Activated T-cell treated with anti-CD3 and anti-CD28 coated beads, Interleukin-2, amount 50 U/mL, for 24 hours (primary cell): ENCODE measurements at places on chromosomes 2 and 18.

DNA sequence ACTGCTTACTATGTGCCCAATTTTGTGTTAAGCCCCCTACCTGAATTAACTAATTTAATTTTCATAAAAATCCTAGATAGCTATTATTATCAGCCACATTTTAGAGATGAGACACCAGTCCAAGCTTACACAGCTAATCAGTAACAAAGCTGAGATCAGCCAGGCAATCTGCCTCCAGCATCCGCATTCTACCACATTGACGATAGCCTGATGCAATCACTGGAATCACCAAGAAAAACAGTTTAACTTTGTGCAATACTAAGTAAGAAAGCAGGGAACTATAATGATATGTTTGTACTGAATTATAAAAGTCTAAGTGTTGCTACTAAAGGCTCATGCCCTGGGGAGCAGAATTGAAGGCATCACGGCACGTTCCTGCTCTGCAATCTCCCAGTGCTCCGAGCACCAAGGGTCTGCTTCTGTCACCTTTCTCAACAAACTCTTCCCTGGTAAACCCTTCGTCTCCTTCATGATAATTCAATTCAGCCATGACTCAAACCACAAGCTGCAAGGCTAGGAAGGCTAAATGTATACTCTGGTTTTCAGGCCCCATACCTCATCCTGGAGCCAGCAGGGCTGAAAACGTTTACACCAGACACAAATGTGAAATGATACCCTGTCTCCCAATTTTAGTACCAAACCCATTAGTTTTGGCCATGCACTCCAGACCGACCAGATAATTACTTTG lies 19.4 kb downstream of the KANSL3 start:
- peaks cover 30% of the 10 kb centered on the region for H3K4me1 ChIP-seq
- no peak overlapping the region for H3K4me3 ChIP-seq
- peaks cover 77% of the 10 kb centered on the region for H3K36me3 ChIP-seq

- no peak overlapping the region for H3K4me3 ChIP-seq
- H3K27me3 ChIP-seq = peaks cover 9% of the 10 kb centered on the region
- no peaks in the 10 kb centered on the region for H3K36me3 ChIP-seq
- H3K27ac ChIP-seq = no peak overlapping the region
- no peak for DNase-seq
Measured at GRCh38 chr18:33571998-33572787, 5.8 kb upstream of the ASXL3 start.

DNA sequence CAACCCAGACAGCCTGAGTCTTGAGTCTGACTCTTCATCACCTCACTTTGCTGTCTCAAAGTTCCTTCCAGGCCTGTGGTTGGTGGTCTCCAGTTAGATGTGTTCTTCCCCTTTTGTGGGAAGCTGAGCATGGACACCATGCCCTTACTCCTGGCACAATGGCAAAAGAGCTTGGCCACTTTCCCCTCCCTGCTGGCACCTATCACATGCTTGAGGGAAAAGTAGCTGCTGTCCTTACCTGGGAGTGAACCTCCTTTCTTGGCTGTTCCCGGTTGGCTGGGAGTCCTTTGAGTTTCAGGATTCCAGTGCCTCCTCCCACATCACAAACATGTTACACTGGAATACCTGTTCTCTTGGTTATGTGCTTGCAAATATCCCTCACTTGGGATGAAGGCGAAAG lies 97.8 kb downstream of the GATA6 start:
- H3K27me3 ChIP-seq = no peaks in the 10 kb centered on the region
- H3K27ac ChIP-seq = no peak overlapping the region
- no peak for DNase-seq
- H3K36me3 ChIP-seq = no peaks in the 10 kb centered on the region

- H3K36me3 ChIP-seq = no peaks in the 10 kb centered on the region
- H3K27me3 ChIP-seq = no peaks in the 10 kb centered on the region
- no peaks in the 10 kb centered on the region for H3K4me1 ChIP-seq
- H3K27ac ChIP-seq = no peak overlapping the region
- no peak overlapping the region for H3K4me3 ChIP-seq
- no peak for DNase-seq
Measured at GRCh38 chr2:206614811-206615210, 27.5 kb upstream of the FAM237A start.

- H3K4me1 ChIP-seq = peaks cover 5% of the 10 kb centered on the region
- H3K27ac ChIP-seq = no peak overlapping the region
- no peaks in the 10 kb centered on the region for H3K27me3 ChIP-seq
- H3K36me3 ChIP-seq = peaks cover 5% of the 10 kb centered on the region
- H3K4me3 ChIP-seq = no peak overlapping the region
Measured at GRCh38 chr2:54271843-54272627, 16.0 kb upstream of the TSPYL6 start.

DNA sequence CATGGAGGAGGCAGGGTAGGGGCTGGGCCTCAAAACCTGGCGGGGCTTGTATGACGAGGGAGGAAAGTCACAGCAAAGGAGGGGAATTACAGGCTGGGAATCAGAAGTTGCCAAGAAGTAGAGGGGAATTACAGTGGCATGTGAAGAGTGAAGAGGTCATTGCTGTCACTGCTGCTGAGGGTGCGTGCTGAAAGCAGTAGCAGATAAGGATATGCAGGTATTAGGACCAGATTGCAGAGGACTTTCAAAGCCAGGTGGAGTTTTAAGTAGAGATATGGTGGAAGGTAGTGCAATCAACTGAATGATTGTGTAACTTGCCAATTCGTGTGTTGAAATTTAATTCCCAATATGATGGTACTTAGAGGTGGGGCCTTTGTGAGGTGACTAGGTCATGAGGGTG lies 19.4 kb upstream of the LRPPRC start:
- H3K27ac ChIP-seq = no peak overlapping the region
- H3K4me1 ChIP-seq = no peaks in the 10 kb centered on the region
- no peaks in the 10 kb centered on the region for H3K36me3 ChIP-seq
- H3K4me3 ChIP-seq = no peak overlapping the region
- DNase-seq = no peak

DNA sequence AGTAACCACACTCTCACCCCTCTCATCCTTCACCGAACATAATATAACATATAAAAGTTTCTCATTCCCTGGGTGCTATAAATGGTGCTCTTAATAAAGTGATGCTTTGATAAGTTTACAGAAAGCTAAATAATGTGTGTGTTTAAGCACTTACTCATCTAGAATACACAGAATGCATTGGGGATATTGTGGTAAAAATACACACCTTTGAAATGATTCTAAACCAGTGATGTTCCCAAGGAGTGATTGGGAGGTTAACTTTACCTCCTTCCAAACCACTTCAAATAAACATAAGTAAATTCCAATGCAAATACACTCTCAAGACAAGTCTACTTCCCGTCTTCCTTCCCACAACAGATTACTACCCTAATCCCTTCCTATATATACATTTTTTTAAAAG lies 85.3 kb upstream of the TWSG1 start:
- H3K4me1 ChIP-seq = peaks cover 4% of the 10 kb centered on the region
- H3K27ac ChIP-seq = no peak overlapping the region
- DNase-seq = no peak
- H3K4me3 ChIP-seq = no peak overlapping the region
- no peaks in the 10 kb centered on the region for H3K27me3 ChIP-seq

DNA sequence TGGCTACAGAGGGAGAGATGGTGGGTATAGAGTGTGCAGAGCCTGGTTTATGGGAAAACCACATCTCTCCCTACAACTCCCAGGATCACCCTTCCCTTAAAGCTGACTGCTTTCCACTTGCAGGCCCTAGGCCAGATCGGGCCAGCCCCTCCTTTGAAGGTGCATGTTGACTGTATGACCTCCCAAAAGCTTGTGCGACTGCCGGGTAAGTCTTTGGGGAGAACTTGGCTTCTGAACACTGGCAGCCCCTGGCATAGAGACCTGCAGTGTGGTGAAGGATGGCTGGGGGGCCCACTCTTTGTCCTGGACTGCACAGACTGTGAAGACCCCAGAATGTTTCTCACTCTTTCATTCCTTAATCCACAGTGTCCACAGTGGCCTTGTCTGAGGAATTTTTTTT lies 19.5 kb downstream of the CAD start:
- H3K27me3 ChIP-seq = no peaks in the 10 kb centered on the region
- peaks cover 100% of the 10 kb centered on the region for H3K36me3 ChIP-seq
- DNase-seq = no peak
- H3K27ac ChIP-seq = peak overlapping the region; percentile 16
- H3K4me1 ChIP-seq = no peaks in the 10 kb centered on the region

DNA sequence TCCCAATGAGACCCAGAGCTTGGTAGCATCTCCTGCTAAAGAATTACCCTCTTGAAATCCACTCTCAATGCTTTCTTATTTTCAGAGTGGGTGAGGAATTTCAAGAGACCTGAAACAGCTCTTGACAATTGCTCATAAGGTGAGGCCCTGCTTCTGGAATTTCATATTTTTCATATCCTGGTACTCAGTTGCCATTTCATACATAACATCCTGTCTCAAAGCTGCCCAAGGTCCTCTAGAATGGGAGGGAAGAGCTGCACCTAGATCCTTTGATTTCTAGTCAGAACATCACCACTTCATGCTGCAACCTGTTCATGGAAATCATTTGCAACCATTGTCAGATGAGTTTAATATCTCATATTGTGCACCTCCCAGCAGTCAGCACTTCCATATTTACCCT lies 404.8 kb upstream of the GALNT5 start:
- DNase-seq = no peak
- no peak overlapping the region for H3K27ac ChIP-seq
- H3K4me3 ChIP-seq = no peak overlapping the region
- H3K4me1 ChIP-seq = no peaks in the 10 kb centered on the region
- H3K36me3 ChIP-seq = no peaks in the 10 kb centered on the region

GRCh38 chr18:65568866-65569265 lies 181.9 kb upstream of the CDH7 start:
- H3K4me1 ChIP-seq = no peaks in the 10 kb centered on the region
- H3K36me3 ChIP-seq = no peaks in the 10 kb centered on the region
- no peak for DNase-seq
- H3K27ac ChIP-seq = no peak overlapping the region
- H3K27me3 ChIP-seq = no peaks in the 10 kb centered on the region

- H3K36me3 ChIP-seq = peaks cover 38% of the 10 kb centered on the region
- no peak overlapping the region for H3K4me3 ChIP-seq
- H3K4me1 ChIP-seq = no peaks in the 10 kb centered on the region
- DNase-seq = no peak
Measured at GRCh38 chr2:159256159-159256558, 30.3 kb downstream of the WDSUB1 start.

DNA sequence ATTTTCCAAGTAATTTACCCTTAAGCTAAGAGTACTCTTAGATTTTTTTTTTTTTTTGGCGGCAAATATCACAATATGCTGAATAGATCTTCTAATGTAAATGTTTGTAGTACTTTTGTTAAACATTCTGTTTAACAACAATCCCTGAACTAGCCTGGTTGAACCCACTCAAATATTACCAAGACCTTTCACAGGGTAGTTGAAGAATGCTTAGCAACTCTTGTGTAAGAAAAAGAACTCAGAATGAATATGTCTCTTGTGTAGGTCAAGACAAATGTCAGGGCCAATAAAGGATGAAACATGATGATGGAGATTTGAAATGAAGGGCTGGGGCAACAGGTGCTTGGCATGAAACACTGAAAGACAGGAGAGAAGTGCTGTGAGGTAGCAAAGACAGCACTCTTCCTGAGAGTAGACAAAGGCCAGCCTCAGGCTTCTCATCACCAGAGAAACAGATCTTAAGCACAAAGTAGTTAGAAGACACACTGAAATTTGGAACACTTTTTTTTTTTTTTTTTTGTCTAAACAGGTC lies 597.3 kb downstream of the ERBB4 start:
- DNase-seq = no peak
- H3K4me1 ChIP-seq = no peaks in the 10 kb centered on the region
- H3K36me3 ChIP-seq = no peaks in the 10 kb centered on the region
- no peaks in the 10 kb centered on the region for H3K27me3 ChIP-seq
- no peak overlapping the region for H3K27ac ChIP-seq

DNA sequence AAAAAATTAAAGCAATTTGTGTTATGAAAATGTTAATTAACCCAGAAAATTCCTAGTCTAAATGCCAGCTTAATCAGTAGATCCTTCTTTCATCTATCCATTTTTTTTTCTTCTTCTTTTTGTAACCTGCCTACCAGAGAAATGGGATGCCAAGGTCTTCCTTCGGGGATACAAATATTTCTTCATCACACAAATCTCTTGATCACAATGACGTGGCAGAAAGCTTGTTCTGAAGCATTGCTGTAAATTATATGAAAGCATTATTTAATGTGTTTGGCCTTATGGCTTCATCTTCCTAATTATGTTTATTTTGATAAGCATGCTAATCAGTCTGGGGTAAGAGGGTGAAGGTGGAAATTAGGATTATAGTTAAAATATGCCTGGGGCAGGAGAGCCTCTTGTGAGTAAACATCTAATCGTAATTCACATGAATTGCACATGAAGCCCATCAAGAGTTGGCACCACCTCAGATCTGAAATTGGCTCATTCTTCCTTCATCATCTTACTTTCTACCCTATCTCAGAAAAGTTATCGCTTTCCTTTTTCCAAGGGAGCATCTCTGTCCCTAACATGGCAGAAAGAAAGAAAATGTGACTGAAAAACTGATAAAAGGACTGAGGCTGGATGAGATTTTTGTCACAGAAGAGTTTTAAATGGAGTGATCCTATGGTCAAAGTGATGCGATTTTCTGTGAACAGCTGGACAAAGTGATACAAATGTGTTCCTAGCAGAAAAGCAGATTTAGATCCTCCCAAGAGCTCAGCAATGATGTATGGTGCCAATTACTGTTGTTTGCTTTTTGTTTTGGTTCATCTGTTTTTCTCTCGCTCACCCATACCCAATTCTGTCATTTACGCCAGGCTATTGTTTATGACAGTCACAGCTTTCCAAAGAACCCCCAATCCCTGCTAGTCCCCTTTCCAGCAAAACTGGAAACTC lies 76.9 kb upstream of the PMAIP1 start:
- peaks cover 25% of the 10 kb centered on the region for H3K27me3 ChIP-seq
- H3K4me3 ChIP-seq = no peak overlapping the region
- H3K4me1 ChIP-seq = no peaks in the 10 kb centered on the region
- DNase-seq = no peak
- no peak overlapping the region for H3K27ac ChIP-seq

GRCh38 chr2:144458541-144458940 lies 61.4 kb downstream of the ZEB2 start:
- H3K36me3 ChIP-seq = no peaks in the 10 kb centered on the region
- no peak overlapping the region for H3K4me3 ChIP-seq
- peaks cover 5% of the 10 kb centered on the region for H3K27me3 ChIP-seq
- H3K27ac ChIP-seq = no peak overlapping the region
- H3K4me1 ChIP-seq = peaks cover 67% of the 10 kb centered on the region

DNA sequence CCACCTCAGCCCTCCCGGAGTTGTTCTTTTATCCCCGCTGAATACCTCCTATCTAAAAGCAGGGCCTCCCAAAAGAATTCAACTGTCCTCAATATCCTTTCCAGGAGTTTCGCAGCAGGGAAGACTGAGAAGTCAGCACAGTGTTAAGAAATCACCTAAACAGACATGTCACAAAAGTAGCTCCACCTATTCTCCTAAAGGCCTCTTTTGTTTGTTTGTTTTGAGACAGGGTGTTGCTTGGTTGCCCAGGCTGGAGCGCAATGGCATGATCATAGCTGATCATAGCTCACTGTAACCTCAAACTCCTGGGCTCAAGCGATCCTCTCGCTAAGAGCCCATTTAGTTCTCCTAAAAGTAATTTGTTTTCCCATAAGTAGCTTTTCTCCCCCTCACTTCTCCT lies 53.8 kb downstream of the TEX44 start:
- no peaks in the 10 kb centered on the region for H3K36me3 ChIP-seq
- no peaks in the 10 kb centered on the region for H3K27me3 ChIP-seq
- H3K27ac ChIP-seq = no peak overlapping the region
- peaks cover 13% of the 10 kb centered on the region for H3K4me1 ChIP-seq
